ENCODE measurements at places on chromosomes 7 and 10.

DNA sequence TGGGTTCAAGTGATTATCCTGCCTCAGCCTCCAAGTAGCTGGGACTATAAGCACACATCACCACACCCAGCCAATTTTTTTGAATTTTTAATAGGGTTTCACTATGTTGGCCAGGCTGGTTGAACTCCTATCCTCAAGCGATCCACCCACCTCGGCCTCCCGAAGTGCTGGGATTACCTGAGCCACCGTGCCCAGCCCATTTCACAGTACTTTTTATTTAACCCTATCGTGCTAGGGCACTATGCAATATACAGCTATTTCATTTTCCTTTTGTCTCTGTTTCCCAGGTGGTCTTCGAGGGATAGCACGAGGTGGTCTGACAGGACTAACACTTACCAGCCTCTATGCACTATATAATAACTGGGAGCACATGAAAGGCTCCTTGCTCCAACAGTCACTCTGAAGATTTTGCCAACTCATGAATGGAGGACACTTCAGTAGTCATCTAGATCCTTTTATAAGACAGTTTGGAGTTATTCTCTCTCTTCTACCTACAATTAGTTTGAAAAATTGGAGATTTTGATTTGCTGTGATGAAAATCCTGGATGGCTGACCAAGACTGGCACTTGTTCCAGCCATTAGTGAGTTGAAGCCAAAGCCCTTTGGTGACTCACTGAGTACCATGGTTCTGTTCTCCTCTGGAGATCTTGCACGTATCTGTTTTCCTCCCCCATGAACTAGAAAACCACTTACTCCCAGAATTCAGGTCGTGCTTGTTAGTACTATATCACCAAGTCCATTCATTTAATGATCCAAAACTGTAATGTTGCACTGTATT, 27.3 kb downstream of the NCOA4 start:
- no peak for DNase-seq

DNA sequence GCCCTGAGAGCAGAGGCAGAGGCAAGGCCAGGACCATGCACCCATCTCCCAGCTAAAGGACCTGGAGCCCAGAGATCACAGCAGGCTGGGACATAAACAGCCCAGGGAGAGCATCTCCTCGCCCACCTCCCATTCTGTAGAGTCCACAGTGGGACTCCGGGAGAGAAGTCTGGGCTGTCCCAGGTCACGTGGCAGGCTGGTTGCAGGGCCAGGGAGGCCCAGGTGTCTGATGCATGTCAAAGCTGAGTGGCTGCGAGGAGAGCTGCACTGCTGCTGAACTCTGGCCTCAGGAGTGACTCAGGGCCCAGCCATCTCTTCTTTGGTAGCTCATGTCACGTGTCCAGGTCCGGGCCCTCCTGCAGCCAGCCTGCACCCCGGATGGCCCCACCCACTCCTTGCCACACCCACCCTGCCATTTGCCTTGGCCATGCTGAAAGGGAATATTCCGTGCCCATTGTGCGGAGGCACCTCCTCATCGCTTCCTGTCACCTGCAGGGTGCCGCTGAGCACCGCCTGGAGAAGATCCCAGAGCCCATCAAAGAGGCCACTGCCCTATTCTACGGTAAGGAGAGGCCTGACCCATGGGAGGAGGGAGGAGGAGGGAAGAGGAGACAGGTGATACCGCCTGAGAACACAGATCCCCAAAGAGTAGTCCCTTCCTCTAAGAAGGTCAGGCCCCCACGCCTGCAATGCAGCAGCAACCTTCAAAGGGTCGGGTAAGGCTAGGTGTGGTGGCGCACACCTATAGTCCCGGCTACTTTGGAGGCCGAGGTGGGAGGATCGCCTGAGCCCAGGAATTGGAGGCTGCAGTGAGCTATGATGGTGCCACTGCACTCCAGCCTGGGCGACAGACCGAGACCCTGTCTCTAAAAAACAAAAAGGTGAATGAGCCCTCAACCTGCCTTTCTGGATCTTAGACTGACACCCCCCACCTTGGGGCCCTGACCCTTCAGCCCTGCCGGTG, 12.6 kb upstream of the SH2B2 start:
- no peak for DNase-seq

DNA sequence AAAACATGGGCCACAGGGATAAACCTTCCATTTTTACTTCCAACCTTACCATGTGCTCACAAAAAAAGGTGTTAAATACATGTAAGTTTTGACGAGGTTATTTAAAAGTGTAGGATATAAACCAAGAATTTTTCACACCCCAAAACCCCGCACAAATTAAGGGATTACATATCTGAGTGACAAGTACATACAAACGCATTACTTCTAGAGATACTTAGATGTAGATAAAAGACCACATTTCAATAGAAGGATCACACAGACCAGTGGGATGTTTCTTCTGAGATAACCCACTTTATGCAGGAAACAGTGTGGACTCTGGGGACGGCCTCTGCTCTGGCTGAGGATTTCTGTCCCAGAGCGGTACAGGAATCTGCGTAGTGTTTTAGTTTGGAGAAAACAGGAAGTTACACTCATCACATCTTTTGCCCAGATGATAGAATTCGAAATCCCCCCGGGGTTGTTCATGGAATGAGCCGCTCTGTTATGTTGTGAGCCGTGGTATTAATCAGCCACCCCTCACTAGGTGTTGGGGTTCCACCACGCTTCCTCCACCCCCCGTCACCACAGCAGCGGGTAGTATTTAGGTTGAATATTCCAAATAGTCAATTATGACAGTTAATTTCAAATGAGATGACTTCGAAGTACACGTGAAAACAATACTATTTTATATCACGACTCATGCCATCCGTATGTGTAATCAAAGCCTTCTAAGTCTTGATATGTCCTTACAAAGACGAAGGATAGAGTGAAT, 1.3 kb upstream of the CUL1 start:
- no peak for DNase-seq

DNA sequence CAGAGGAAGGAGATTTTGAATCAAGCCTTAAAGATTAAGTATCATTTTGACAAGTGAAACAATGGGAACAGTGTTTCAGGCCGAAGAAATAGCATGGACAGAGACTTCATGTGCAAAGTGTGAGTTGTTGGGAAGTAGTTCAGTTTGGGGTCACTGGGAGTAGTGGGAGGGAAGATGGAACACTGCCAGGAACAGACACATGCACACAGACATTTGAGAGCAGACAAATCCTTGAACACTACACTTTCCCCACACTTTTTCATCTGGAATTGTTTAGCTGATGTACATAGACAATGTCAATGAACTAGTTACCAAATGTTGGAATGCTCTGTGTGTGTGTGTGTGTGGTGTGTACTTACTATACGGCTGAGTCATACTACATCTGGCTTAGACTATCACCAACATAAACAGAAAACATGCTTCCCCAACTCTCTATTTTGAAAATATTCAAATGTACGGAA, 52.4 kb upstream of the LRRC17 start:
- DNase-seq = no peak

DNA sequence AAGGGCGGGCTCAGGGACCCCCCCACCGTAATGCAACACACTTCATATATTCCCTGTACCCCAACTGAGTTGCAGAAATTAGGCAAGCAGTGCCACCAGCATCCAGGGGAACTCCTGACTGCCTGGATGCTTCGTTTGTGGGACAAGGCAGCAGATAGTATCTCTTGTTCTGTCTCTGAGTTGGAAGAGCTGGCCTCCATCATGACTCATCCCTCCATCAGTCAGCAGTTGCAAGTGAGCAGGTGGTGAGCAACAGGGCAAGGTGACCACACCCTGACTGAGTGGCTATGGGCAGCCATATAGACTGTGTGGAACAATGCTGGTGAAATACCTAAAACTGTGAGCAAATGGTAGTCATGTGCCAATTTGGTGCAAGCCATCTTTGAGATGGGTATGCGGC, 22.8 kb upstream of the ADAMTS14 start:
- no peak for DNase-seq

DNA sequence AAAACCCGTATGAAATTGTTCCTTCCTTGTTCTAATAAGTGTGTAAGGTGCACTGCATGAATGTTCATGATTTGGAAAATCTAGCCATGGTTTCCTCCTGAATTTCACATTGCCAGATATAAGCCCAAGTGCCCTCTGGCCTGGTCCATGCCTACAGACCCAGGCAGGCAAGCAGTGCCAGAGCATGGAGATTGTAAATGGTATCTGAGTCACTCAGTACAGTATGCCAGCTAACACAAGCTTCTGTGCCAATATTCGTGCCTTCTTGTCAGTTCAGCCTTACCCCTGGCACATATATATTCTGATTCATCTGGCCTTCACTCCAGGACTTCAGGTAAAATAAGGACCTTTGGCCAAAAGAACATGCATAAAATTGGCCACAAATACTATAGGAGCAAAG, 38.4 kb upstream of the PDE1C start:
- no peak for DNase-seq

- DNase-seq = no peak
Measured at GRCh38 chr10:87700031-87700796, 40.5 kb downstream of the PAPSS2 start.

GRCh38 chr7:55190511-55191160, 171.8 kb downstream of the EGFR start:
- DNase-seq = no peak

DNA sequence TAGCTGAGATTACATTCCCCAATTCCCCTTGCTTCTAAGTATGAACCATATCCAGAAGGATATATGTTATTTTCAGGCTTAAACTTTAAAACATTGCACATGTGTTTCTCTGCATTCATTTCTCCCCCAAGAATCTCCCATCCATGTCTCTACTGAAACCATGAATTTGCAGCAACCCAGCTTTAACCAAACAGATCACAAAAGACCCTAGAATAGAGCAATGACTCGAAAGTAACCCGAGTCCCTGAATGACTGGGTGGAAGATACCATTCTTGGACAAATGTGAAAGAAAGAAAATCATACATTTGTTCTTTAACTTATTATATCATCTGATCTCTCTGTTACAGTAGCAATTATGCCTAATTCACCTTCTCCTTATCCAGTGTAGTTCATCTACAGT, 278.7 kb downstream of the IPMK start:
- no peak for DNase-seq

GRCh38 chr10:101071267-101071884, 9.6 kb downstream of the KAZALD1 start:
- DNase-seq = no peak

- DNase-seq = no peak
Measured at GRCh38 chr7:917255-918117, 37.0 kb downstream of the ADAP1 start.

- no peak for DNase-seq
Measured at GRCh38 chr10:102814873-102815661, 22.1 kb downstream of the CYP17A1 start.

DNA sequence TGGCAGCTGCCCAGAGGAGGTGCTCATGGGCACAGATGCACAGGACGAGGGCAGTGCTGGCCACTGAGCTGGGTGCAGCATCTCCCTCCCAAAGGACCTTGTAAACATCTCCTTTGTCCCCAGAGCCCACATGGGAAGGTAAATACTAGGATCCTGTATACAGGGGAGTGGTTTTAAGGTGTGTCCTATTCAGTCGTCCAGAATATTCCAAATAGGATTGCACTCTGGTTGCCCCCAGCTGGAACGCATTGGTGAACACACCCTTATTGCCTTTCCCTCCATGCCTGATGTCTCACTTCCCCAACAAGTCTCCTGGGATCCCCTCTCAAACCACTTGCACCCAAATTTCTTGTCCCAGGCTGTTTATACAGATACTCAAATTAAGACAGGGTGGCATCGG, 152.0 kb upstream of the PCBD1 start:
- no peak for DNase-seq

- no peak for DNase-seq
Measured at GRCh38 chr7:132221356-132221755, 354.9 kb downstream of the PLXNA4 start.

DNA sequence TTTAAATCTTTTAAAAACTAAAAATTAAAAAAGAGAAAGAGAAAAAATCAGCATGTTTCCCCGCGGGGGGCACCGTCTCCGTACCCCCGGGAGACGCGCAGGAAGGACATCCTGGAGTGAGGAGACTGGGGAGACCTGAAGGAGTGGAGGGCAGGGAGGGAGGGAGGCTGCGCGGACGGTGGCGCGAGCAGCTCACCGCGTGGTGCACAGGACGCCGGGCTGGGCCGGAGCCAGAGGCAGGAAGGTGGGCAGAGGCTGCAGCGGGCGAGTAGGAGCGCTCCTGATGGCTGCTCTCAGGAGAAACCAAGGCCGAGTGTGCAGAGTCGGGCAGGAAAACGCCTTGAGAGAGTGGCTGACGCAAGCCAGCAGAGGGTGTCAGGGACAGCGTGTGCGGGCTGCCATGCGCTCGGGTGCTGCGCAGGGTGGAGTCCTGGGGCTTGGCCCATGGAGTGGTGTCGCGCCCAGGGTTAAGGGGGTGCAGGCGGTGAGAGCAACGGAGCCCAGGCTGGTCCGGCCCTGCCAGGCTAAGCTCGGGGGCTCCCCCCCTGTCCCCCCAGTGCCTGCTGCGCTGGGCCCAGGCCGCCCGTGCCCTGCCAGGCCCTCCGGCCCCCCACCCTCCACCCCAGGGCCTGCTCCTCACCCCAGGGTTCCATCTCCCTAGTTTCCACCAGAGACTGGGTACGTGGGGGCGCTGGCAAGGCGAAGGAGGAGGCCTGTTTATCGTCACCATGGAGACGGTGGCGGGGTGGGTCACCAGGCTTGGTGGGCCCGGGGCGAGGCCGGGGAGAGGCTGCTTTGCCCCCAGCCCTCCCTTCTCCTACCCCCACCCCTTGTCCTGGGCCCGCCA, 28.9 kb upstream of the FXYD4 start:
- no peak for DNase-seq

DNA sequence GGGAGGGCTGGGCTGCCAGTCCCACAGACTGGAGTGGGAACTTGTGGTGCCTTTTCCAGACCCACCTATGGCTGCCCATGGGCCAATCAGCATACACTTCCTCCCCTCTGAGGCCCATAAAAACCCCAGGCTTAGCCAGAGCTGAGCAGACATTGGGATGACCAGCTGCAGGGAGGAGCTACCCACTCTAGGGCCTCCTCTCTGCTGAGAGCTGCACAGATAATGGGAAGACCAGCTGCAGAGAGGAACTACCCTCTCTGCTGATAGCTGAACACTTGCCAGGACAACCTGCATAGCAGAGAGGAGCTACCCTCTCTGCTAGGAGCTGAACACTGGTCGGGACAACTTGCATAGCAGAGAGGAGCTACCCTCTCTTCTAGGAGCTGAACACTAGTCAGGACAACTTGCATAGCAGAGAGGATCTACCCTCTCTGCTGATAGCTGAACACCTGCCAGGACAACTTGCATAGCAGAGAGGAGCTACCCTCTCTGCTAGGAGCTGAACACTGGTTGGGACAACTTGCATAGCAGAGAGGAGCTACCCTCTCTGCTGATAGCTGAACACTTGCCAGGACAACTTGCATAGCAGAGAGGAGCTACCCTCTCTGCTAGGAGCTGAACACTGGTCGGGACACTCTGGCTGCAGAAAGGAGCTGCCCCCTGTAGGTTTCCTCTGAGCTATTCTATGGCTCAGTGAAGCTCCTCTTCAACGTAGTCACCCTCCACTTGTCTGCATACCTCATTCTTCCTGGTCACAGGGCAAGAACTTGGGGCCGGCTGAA, 88.3 kb upstream of the CACUL1 start:
- no peak for DNase-seq

DNA sequence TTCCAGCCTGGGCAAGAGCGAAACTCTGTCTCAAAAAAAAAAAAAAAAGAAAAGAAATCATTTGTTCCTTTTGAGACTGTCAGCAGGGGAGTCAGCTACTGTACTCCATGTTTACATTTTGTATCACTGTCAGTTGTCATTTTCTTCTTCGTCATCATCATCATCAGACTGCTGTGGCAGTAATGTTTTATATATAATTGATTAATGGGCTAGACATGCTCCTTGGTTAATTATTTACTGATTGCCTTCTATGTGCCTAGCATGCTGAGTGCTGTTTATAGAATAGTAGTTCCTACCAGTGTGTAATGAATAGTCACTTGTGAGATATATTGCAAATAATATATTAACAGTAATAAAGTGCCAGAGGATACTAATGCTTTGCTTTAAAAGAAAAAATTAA, 50.5 kb downstream of the VCL start:
- DNase-seq = no peak
